ENCODE measurements at places on chromosomes 3 and 15.

DNA sequence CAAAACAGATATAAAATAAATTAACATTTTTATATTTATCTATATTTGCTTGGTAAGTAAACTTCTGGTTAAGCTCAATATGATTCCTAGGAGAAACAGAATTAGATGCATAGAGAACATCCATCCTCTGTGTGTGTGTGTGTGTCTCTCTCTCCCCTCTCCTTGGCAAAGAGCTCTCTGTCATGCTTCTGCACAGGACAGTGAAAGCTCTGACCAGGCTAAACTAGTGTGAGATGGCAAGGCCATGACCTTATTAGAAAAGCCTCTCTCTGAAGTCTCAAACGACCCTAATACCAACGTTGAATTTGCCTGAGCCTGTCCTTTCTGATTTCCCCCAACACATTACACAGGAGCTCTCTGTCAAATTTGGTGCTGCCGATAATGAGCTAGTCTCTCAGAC is 746.0 kb downstream of the VGLL3 start:
- DNase-seq = no peak

- no peak for DNase-seq
These were observed 46.7 kb downstream of the MESD start for GRCh38 chr15:80942746-80943565.

- no peak for DNase-seq
These were observed 124.6 kb upstream of the GBE1 start for GRCh38 chr3:81886081-81886480.

GRCh38 chr15:93467337-93467736 is 378.3 kb upstream of the RGMA start:
- no peak for DNase-seq

DNA sequence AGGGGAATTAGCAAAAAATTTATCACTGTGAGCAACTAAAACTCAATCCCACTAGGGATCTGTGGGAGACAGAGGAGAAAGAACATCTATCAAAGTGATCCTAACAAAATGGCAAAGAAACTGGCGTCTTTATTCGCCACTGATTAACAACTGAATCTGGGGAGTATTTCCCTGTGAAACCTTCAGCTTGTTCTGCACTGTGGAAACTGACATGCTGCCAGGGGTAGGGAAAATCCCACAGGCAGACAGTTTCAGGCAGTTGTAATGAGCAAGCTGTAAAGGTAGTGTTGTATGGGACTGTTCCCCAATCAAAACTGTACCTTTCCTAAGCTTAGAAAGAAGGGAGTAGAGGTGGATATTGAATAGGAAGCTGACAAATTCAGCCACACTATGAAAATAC is 611.7 kb downstream of the VGLL3 start:
- no peak for DNase-seq

- no peak for DNase-seq
These were observed 1.0 kb upstream of the CEP70 start for GRCh38 chr3:138594935-138595610.

DNA sequence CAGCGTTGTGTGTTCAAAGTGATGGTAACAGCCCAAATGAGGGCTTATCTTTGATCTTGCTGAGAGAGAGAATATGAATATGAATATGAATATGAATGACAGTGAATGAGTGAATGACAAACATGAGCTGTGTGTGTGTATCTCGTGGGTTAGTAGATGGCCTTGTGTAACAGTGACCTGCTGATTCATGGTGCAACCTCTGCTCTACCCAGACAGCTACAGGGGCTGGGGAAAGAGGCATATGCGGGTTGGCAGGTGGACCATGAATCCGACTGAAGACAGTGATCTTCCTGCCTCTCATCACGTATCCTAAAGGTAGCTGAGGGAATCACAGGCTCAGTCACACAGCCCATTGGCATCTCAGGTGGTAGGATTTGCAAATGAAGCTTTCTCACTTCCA is 58.2 kb downstream of the CHDH start:
- no peak for DNase-seq

DNA sequence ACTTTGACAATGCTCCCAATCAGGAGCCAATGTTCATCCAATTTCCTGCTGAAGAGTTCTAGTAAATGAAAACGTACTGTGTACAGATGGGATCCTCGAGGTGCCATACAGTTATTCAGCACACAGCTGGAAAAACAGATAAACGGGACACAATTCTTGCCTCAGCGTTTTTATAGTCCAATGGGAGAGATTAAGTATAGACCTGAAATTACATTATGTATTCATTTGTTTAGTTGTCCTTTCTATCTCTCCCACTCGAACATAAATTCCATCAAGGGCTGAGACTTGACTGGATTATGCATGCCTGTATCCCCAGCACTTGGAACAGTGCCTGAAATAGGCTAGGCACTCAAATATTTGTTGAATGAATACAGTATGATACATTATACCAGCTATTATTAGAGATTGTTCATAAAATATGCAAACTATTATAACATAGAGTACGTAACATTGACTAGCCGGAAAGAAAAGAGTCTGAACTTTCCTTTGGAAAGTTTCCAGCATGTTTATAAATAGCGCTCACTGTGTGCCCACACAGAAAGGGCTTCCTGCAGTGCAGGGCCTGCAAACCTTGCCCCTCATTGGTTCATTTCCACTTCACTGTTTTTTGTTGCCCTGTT is 27.4 kb upstream of the SNTN start:
- no peak for DNase-seq

DNA sequence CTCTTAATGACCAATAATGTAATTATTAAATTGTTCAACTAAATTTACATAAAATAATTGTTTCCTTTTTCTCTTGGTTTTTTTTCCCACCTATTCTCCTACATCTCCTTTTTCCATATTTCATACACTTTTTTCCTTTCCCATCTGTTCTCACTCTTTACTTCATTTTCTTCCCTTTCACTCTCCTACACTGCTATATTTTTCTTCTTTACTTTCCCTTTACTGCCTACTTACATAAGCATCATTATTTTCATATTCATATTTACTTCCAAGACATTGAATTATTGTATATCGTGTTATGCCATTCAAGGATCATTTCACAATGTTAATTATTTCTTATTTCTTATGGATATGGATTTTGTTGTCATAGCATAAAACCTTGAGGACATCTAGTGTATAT is 1275.6 kb downstream of the NSUN3 start:
- DNase-seq = no peak

DNA sequence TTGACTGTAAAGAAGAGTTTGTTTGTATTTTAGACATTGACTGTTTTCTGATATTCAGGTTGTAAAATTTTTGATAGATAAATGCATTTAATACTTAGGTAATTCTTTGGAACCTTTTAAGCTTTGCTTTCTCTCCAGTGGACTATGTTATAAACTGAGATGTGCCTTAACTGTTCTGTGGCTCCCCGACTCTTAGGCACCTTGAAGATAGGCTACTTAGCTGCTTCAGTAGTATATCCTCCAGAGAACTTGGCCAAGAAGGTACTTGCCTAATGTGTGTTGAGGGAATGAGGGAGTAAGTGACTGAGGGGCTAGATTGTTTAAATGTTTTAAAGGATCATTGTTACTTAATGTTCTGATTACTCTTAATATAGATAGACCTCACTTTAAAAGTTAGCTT is 141.3 kb upstream of the LRRFIP2 start:
- no peak for DNase-seq

- DNase-seq = no peak
These were observed 175.6 kb downstream of the MFSD1 start for GRCh38 chr3:158977497-158977896.

DNA sequence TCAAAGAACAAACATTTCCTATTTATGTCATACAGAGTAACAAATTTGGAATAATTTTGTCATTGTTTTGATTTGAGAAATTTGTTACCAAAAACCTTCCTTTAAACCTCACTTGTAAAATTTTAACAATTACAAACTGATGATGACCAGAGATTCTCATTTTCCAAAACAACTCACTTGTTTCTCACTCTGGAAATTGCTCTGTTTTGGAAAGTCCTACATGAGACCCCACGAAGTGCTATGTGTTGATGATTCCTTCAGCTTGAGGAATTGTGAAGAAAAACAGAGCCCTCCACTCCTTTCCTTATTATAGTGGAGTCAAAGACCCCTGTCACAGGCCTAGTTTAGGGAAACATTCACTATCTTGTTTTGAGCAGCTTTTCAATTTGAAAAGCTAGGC is 157.6 kb upstream of the RASGRP1 start:
- no peak for DNase-seq

DNA sequence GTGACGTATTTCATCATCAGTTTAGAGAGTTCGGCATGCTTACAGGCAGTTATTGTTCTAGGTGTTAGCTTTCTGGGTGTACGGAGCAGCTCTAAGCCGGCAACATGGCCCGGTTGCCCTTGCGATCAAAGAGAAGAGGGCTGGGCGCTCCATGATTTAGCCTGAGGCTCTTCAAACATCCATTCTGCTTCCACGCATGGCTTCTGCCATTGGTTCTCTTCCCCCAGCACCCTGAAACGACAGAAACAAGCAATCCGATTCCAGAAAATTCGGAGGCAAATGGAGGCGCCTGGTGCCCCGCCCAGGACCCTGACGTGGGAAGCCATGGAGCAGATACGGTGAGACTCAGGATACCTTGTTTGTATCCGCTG is 574 bp downstream of the NGRN start:
- peak; percentile 69 for DNase-seq

DNA sequence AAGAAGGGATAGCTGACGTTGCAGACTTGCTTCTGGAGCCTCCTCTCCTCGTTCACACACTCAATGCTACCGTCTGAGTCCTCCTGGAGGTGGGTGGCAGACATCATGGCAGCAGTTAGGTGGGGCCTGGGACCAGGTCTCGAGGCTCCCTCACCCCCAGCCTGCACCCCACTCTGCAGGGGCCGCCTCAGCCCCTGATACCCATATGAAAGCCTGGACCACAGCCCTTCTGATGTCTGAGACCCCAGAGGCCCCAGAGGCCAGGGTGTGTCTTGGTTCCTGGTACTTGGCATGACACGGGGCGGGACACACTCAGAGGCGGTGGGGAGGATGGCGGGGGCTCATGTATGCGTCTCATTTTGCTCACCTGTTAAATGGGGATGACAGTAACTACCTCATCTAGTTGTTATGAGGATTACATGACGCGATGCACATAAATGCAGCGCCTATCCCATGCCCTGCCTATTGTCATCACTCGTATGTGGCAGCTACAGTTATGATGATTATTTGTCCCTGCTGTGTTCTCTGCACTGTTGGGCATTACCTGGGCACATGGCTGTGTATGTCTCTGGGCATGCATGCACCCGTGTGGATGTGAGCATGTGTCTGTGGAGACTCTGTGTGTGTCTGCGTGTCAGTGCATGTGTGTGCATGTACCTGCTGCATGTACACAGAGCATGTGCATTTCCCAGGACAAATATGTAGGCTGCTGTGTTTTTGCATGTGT is 39.9 kb downstream of the FEM1B start:
- no peak for DNase-seq

DNA sequence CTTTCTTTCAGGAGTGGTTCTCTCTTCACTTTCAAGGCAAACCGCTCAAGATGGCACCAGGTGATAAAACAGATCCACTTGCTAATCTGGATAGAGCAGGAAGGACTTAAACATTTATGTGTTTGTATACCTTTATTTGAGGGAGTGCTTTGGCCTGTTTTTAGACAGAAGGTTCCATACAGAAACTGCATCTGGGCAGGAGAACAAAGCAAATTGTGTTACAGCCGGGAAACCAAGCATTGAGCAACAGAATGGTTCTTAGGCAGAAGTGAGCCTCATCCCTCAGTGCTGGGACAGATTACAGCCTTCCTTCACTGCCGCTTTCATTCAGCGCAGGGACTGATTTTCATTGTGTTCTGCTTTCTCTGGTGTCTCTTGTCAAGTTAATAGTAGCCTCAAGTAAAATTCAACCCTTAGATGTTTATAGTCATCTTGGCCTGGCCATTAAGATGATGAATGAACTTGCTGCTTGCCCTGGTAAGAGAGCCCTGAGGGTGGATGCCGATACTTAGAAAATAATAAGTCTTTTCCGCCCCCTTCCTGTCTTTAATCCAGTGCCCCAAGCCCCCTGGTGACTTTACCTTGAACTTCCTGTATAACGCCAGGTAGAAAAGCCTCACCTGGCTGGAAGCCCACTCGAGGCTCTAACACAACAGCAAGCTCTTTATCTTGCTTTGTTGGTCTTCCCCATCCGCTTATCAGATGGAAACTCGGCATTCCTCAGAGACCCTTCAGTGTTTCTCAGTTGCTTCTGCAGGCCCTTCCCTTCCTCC is 168.0 kb upstream of the CTDSPL start:
- DNase-seq = no peak

DNA sequence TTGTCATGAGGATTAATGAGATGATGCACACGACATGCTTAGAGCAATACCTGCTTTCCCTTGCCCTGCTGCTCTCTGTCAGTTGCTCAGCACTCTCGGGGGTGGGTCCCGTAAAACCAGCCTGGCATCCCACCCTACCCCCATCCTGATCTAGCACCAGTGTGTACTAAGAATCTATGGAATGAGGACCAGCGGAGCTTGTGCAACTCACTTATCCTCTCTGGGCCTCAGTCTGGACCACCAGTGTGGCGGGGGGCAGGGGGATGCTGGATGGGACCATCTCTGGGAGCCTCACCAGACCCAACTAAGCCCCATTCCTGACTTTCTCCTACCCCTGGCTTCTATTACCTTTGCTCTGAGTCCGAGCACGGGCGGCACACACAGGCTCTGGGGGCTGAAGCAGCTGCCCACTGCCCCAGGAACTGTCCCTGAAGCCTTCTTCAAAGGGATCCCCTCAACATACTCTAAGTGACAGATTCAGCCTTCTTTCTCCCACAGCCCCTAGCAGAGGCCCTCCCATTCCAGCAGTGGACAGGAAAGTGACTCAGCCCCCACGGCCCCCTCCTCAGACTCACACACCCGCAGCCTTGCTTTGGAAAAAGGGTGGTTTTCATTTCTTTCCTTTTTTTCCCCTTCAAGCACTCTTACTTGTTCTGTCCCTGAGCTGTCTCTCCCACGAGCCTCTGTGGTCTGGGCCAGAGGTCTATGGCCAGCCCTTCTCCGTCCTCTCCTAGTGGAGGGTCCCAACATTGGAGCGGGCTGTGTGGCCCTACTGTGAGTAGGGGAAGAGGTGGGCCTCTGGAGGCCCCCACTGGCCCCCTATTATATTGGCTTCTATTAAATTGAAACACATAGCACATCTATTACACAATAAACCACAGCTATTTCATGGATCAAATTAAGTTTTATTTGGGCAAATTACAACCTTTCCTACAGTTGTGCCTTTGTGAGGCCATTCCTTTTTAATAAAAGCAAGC is 100.3 kb downstream of the SMAD6 start:
- DNase-seq = no peak

DNA sequence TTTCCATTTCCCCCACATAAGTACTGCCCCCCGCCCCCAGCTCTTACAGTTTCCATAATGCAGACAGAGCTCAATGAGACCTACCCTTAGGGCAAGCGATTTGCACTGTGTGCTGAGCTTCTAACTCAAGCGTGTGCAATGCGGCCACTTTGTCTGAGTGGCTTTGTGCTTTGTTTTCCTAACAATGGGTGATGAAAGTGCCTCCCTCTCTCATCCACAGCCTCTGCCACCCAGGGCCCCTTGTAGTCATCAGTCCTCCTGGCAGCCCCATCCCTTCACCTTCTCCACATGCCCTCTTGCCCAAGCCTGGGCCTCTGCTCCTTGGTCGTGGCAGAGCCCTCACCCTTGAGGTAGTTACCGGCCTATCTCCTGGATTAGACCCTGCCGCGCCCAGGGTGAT is 17.2 kb downstream of the DAPK2 start:
- DNase-seq = no peak

- no peak for DNase-seq
These were observed 44.9 kb upstream of the PLXNA1 start for GRCh38 chr3:126937973-126938372.
